ENCODE measurements at places on chromosomes 6 and 20.

GRCh38 chr20:2084703-2085102 is 16.9 kb upstream of the STK35 start:
- DNase-seq = no peak

GRCh38 chr6:20876036-20876435 is 341.8 kb downstream of the CDKAL1 start:
- no peak for DNase-seq

- no peak for DNase-seq
Measured at GRCh38 chr20:20552076-20552475, 160.4 kb downstream of the RALGAPA2 start.

DNA sequence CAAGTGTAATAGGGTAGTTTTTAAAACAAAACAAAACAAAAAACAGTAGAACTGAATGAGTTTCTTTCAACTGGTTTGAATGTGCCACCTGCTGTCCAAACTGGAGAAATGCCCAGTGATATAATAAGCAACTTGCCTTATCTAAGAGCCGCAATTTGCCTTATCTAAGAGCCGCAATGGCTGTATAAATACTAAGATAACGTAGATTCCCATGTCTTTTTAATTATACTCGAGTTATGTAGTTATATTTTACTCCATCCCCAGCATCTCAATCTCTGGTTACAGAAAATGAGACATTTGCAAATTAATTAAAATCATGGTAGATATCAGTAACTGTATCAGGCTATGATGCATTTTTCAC is 67.2 kb downstream of the RPP40 start:
- DNase-seq = no peak

DNA sequence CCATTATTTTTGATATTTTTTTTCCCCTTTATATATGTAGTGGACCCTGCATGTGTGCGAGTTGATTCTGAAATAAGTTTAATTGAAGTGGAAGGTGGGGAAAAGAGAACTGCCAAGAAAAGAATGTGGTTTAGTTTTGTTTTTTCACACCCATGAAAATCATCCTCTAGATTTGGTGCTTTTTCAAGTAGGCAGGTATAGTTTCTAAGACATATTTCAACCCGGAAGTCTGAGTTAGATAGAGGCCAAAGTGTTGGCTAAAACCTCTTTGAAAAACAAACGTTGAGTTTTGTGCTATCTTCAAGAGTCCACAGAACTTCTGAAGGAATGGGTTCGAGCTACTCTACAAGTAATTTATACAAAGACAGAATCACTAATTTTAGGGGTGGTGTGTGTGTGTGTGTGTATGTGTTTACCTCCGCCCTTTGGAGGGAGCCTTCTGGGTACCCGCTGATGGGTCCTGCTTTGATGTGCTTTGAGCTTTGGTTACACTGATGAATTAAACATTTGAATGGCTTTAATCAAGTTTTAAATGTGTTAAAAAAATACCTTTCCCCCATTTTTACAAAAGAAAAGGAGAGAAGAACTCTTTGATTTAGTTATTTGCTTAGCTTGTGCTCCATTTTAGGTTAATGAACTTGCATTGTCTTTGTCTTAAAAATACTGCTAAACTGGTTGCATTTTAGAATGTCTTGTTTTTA is 2.5 kb downstream of the RREB1 start:
- DNase-seq = no peak

- no peak for DNase-seq
Measured at GRCh38 chr20:49775229-49775693, 37.4 kb upstream of the SLC9A8 start.

GRCh38 chr6:129748212-129748900 is 38.4 kb upstream of the ARHGAP18 start:
- DNase-seq = peak; percentile 25

DNA sequence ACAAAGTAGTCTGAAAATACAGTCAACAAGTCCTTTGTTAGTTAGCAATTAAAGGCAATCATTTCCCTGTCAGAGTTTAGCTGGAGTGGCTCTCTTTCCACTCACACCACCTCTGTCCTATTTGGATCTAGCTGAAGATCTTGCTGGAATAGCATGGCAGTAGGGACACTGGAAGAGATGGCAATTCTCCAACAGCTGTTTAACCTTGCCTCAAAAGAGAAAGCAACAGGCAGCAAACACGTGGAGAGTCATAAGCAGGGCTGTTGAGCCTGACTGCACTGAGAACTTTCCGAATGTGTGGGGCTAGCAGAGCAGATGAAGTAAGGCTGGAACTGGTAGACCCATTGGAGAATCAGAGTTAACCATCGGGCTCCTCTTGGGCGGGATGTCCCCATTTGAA is 38.0 kb upstream of the PRSS35 start:
- no peak for DNase-seq

DNA sequence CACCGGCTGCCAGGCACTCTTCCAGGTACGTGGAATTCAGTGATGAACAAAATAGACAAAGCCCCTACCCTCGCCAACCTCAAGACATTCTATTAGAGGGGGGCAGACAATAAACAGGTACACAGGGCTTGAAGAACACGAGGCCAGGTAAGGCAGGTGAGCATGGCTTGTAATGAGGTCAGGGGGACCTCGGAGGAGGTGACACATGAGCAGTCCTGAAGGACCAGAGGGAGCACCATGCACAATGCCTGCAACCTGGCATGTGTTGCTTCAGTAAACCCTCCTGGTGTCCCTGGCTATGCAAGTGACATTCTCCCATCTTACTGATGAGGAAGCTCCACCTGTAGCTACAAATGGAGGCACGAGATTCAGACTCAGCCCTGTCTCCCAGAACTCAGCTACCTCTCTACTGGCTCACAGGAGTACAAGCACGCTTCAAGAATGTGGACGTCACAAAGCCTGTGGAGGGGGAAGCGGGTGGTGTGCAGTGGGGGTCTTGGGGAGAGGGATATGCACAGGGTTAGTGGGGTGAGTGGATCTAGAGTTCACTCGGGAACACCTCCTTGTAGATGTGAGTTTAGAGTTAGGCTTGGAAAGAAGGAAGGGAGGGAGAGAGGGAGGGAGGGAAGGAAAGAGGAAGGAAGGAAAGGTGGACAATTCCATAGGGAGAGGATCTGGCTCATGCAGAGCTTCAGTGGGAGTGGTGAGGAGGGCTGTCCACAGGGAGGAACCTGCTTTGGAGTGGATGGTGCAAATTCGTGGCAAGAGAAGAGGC is 7.6 kb upstream of the MAPK13 start:
- DNase-seq = no peak

DNA sequence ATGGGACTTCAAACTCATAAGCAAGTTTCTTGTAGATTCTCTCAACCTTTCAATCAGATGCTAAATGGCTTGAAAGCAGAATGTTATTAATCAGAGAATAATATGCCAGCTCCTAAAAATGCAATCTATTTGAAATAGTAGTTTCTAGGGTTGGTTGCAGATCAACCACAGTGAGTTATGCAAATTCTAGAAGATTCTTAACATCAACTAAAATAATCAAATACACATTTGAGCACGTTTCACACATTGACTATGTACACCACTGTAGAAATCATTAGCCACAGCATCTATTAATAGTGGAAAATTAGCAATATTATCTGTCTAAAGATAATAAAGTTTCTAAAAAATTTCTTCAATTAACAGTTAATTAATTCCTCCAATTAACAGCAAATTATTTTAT is 141.9 kb upstream of the GJE1 start:
- DNase-seq = no peak

- DNase-seq = no peak
Measured at GRCh38 chr6:119312875-119313338, 36.7 kb downstream of the MAN1A1 start.

DNA sequence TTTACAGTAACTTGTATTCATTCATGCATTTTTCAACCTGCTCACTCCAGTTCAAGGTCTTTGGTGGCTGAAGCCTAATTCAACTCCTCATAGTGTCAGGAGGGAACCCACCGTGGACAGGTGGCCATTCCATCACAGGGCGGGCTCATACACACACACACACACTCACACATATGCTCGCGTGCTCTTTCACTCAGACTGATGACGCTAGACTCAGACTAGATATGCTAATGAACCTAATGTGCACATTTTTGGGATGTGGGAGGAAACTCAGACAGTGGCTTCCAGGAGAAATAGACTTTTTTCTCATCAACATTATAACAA is 56.7 kb downstream of the TRIM27 start:
- DNase-seq = no peak

GRCh38 chr6:138162955-138163575 is 1.3 kb downstream of the ARFGEF3 start:
- no peak for DNase-seq

DNA sequence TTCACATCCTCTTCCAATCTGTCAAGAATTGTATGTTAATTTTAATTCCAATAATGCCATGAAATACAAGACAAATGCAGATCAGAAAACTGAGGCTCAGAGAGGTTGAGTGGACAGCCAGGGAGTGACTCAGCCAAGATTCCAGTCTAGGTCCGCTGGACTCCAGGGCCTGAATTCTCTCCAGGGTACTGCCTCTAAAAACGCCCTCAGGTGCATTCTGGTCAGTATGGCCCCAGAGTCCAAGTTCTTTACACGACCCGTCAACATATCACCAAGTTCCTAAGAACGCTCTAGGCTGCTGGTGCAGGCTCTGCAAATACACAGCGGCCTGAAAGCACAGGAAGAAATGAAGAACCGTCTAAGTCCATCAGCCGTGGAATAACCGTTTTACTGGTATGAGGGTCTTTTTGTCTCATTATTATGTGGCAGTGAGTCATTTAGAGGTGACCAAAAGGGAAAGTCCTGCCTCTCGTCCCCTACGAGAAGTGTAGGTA is 709 bp upstream of the ASXL1 start:
- DNase-seq = no peak

GRCh38 chr6:3881711-3882421 is 32.7 kb downstream of the FAM50B start:
- no peak for DNase-seq

- no peak for DNase-seq
Measured at GRCh38 chr6:9116026-9116425, 680.7 kb upstream of the SLC35B3 start.

DNA sequence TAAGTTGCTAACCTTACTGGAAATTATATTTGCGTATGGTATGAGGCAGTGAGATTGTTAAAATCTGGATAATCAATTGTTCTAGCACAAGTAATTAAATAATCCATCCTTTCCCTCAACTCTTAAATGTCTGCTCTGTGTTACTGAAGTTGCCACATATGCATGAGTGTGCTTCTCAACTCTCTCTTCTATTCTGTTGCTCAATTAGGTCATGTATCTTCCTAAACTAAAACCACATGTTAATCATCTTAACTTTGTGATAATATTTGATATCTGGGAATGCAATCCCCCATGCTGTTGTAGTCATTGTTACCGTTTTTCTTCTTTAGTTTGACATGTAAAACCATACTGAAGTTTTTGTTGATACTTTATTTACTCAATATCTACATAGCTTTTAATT is 63.5 kb upstream of the STMND1 start:
- no peak for DNase-seq

GRCh38 chr6:146957181-146958093 is 246.8 kb upstream of the STXBP5 start:
- no peak for DNase-seq

DNA sequence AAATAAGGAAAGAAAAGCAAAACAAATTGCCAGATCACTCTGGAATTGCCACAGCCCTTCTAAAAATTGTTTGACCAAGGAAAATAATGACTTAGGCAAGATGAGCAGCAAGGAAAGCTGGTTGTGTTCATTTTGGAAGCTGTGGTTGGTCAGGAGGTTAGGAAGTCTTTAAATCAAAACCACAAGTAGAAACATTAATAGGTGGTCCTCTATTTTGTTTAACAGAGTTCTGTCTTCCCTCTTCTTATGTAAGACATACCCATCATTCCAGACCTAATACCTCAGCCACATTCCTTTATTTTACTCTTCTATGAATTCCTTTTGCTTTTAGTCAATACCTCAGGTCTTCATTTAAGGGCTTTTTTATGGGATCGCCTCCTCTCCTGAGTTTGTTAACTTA is 422.2 kb upstream of the PLCB4 start:
- no peak for DNase-seq

GRCh38 chr6:20705741-20706140 is 171.5 kb downstream of the CDKAL1 start:
- DNase-seq = no peak

GRCh38 chr20:57195023-57195422 is 71.4 kb downstream of the BMP7 start:
- DNase-seq = no peak

DNA sequence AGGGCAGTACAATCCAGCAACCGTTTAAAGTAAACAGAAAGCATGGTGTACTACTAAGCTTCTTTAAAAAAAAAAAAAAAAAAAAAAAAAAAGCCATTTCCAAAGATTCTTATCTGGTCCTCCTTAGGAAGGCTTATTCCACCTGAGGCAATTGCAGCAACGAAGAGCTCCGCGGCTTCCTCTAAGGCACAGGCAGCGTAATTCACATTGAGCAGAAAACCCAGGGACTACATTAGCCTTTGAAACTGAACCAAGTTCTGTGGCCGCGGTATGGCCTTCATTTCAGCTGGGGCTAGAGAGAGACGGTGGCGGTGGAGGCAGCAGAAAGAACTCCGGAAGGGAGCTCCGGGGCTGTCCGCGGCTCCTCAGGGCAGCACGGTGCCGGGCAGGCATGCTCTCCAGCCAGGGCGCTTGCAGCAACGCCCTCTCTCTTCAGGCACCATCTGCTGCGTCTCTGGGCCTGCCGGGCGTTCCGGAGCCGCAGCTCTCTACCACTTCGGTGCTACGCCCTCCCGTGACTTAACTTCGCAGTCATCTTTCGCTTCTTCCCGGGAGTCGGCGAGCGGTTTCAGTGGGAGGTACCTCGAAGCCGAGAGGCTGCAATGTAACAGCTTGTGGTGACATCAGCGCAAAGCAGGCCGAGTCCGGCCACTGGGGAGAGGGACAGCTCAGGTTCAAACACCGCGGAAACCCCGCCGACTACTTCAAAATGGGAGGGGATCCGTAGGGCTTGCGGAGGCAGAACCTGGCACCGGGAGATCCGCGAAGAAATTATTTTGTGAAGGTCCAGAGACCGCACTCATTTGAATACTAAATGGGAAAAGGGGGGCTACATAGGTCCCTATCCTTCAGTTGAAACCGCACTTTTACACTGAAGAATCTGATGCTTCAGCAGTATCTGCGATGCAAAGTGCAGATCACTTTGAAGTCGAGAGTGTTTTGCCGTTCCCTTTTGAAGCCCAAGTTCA is 100.0 kb downstream of the DST start:
- DNase-seq = peak; percentile 24

GRCh38 chr20:63158845-63159244 is 57.1 kb downstream of the YTHDF1 start:
- no peak for DNase-seq

DNA sequence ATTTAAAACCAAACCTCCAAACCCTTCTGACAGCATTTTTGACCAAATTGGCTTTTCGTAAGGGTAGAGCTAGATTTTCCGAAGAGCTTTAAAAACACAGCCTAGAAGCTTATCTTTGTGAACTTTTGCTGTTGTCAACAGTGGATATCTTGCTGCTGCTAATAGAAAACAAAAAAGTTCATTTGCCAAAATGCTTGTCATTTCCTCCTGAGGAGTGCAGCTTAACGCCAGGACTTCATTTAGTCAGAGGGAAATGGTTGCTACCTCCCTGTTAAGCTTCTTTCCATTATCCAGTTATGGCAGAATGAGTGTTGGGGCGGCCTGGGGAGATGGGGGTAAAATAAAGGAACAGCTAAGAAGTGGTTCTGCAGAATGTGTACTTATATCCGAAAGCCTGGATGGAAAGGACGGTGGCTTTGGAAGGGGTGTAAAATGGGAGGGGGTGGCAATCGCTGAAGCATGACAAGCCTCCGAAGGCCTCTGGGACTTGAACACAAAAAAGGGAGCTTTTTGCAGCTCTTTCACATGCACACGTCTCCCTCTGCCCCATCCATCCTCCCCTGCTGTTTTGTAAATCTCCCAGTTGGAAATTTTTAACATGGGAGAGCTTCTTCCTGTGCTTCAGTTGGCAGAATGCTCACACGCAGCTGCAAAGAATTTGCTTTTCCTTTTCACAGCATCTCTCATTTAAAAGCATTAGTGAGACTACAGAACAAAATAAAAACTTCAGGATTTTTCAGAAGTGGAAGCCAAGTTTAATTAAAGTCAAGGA is 22.5 kb downstream of the JARID2 start:
- no peak for DNase-seq
